Activated T-cell treated with anti-CD3 and anti-CD28 coated beads, Interleukin-2, amount 50 U/mL, for 1 hour (primary cell): ENCODE measurements at places on chromosomes 12 and 14.

GRCh38 chr12:48442179-48442847 is 30.0 kb upstream of the ANP32D start:
- DNase-seq: no peak

DNA sequence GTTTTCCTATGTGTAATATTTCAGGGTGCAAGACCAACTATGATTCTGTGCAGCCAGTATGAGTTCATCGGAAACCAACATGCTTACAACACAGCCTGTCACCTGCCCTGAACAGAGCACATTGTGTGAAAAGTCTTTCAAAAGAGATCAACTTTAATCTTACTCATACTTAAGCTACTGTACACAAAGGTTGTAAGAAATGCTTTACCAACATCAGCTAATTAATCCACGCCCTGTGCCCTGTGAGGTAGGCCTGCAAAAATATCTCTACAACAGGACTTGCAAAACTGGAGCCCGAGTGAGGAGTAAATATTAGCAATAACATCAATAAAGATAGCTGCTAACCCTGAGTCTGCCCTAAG is 15.1 kb downstream of the APPL2 start:
- DNase-seq: no peak

GRCh38 chr14:53011053-53011462 is 60.2 kb upstream of the FERMT2 start:
- no peak for DNase-seq

GRCh38 chr12:64998371-64999147 is 122.5 kb downstream of the WIF1 start:
- DNase-seq: no peak

DNA sequence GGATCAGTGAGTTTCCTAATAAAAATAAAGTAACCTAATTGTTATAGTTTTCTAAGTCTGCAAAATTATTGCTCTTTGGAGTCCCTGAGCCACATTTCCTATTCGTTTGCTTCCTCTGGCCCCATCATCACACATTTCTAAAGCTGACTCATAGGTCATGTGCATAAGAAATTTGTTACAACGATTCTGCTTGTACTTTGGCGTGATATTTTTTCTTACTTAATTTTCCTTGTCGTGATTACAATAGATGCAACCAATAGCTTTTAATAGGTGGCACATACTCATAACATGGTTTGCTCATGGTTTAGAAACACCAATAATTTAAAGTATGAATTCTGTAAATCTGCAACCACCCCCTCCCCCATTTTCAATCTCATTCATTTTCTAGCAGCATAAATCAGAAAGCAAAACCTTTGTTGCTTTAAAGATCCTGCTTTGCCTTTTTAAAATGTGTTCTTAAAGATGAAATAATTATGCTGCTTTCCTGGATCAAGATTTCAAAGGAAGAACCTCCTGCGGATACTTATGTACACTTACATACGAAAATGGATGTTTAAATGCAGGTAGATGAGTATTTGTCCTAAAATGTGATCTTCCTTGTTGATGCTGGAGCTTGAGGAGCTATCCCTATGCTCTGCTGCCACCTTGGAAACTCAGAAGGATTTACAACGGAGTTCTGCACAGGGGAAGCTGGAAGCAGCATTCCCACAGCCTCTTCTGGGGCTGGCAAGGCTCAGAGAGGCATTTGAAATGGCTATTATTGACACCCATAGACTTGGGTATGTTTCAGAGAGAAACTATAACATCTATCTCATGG is 1.7 kb upstream of the FLRT2 start:
- no peak for DNase-seq

- DNase-seq: no peak
Measured at GRCh38 chr12:90404071-90404470, 550.9 kb downstream of the CCER1 start.

GRCh38 chr12:52791271-52792184 is 4.4 kb downstream of the KRT3 start:
- DNase-seq: no peak

DNA sequence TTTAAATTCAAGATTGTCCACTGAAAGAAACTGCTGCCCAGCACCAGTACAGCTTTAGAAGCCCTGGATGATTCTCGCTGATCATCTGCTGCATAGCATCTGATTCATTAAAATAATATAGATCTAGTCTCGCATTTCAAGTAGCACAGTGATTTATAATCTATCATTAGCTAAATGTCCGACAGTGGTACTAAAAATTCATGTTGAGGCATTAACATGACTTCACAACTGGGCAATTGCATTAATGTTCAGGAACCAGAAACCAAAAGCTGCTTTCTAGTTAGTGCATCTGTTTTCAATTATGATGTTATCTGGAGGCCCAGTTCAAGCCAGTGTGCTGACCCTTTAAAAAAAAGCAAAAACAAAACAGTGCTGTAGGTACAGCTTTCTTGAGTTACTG is 1987.2 kb upstream of the SEL1L start:
- DNase-seq: no peak

- no peak for DNase-seq
Measured at GRCh38 chr14:61399365-61399764, 78.0 kb downstream of the PRKCH start.

GRCh38 chr12:18808221-18808620 is 70.3 kb downstream of the CAPZA3 start:
- DNase-seq: no peak
